Posterior vena cava (tissue), 2 donors: ENCODE measurements at places on chromosomes 5 and 9. TPM values are rescaled to one million over a fixed set of nuclear protein-coding genes. Genes with fewer than 3 reads are reported as not detected.

The LCN12 gene
- 0.62 TPM for total RNA-seq

GRCh38 chr5:134432174-134432573, 20.5 kb upstream of the CDKN2AIPNL start:
- DNase-seq: no peak

The ADAMTS12 gene
- 7.1 TPM for total RNA-seq

The ROR2 gene
- 28.4 TPM for total RNA-seq

The PCDHB8 gene
- 2.3 TPM for total RNA-seq

The TRIM36 gene
- total RNA-seq: 0.37 TPM

The OR1Q1 gene
- not detected for total RNA-seq
